Daoy (cell line): ENCODE measurements at places on chromosomes 1 and 21. TPM values are rescaled to one million over a fixed set of nuclear protein-coding genes. Genes with fewer than 3 reads are reported as not detected.
A peak's percentile ranks its signal among the peaks of the same experiment; 100 is the strongest.

CRP gene
- not detected in 2 replicates for total RNA-seq

DNA sequence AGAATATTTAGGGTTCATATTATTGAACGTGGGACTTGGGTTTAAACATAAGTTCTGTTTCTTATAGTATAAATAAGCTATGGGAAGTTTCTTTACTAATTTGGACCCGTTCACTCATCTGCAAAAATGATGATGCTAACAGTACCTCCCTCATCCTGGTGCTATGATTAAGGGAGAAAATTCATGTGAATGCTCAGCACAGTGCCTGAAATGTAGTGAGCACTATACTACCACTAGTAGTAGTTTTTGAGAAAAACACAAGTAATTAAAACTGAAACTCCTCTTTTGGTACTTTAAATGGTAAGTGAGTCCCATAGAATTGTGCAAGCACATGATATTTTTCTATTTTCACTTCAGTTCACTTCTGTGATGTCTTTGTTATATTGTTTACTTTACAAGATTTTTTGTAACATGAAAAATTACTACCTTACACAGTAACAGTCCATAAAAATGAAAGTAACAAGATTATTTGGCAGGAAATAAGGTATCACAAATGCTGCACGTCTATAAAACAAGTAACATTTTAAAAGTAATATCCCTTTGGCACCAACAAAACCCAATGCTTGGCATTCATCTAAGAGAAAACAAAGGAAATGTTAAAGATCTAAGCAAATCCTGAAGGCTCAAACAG lies 11.3 kb upstream of the PTPRC start:
- DNase-seq = no peak

GRCh38 chr21:34684174-34684876 lies 15.5 kb downstream of the CLIC6 start:
- DNase-seq = no peak

DNA sequence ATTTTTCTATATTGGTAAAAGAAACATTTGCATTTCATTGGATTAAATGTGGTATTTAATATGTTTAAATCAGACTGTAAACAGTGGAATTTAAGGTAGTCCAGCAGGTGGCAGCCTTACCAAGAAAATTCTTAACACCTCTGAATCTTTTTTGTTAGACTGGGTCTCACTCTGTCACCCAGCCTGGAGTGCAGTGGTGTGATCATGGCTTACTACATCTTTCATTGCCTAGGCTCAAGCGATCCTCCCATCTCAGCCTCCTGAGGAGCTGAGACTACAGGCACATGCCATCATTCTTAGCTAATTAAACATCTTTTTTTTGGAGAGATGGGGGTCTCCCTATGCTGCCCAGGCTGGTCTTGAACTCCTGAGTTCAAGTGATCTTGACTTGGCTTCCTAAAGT lies 98.8 kb downstream of the RABGAP1L start:
- DNase-seq = peak; percentile 26
